ENCODE measurements at places on chromosomes 3 and 15.
A peak's percentile ranks its signal among the peaks of the same experiment; 100 is the strongest.

- H3K27me3 ChIP-seq, result no peaks in the 10 kb centered on the region
- H3K27ac ChIP-seq, result no peak overlapping the region
- no peak for DNase-seq
- no peak overlapping the region for H3K4me3 ChIP-seq
- no peaks in the 10 kb centered on the region for H3K36me3 ChIP-seq
These were observed 405.7 kb downstream of the LSAMP start for GRCh38 chr3:116039651-116039985.

GRCh38 chr3:187002915-187003314 lies 72.6 kb downstream of the ST6GAL1 start:
- DNase-seq, result peak; percentile 8
- H3K36me3 ChIP-seq, result peaks cover 59% of the 10 kb centered on the region
- H3K4me1 ChIP-seq, result peaks cover 90% of the 10 kb centered on the region
- H3K27me3 ChIP-seq, result no peaks in the 10 kb centered on the region
- H3K4me3 ChIP-seq, result no peak overlapping the region

DNA sequence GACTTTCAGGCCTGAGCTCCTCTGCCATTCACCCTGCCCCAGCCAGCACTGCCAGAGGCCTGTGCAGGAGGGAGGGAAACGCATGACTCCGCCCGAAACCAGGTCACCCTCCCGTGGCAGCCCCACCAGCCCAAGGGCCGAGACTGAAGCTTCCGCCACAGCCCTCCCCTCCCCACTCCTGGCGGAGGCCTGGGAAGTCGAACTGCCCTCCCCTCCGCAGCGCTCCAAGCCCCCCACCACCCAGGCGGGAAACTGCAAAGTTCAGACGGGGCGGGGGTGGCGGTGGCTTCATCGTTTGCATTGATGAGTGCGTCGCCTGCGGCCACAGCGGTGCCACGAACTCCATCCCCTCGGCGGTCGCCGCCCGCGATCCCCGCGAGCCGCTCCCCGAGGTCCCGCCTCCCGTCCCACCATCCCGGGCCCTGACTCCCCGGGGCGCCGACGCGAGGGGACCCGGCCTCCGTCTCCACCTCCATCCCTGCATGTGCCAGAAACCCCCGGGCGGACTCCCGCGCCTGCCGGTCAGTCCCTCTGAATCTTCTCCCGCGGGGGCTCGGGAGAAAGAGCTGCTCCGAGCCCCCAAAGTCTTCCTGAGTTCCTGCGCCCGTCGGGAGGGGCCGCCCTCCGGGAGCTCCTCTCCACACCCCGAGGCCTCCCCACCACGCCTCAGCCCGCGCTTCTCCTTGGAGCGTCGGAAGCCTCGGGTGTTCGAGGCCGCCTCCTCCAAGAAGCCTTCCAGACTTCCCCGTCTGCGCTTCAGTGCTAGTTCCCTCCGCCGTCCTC lies 698 bp downstream of the MELTF start:
- no peaks in the 10 kb centered on the region for H3K4me1 ChIP-seq
- no peak for DNase-seq
- H3K27ac ChIP-seq, result no peak overlapping the region
- no peaks in the 10 kb centered on the region for H3K36me3 ChIP-seq

DNA sequence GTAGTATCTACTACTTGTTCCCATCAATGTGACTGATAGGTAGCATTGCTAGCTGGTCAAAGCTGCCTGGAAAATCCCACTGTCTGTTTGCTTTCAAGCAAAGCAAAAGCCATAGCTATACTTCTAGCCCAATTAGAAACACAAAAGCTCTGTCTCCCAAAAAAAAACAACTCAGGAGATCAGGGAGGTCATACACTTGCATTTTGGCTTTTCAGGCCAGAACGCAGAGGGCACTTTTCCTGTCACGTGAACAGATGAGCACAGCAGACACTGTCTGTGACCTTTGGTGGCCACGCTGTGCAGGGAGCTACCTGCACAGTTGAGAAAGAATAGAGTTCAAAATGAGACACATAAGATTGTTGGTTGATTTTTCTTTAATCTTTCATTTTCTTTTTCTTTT lies 441.7 kb upstream of the PDZRN3 start:
- no peaks in the 10 kb centered on the region for H3K27me3 ChIP-seq
- DNase-seq, result no peak
- H3K36me3 ChIP-seq, result no peaks in the 10 kb centered on the region
- no peaks in the 10 kb centered on the region for H3K4me1 ChIP-seq

All from activated T-helper 1 cell treated with anti-CD3 and anti-CD28 coated beads, Interleukin-12 subunit alpha, Interleukin-12 subunit beta, Interleukin-2, Interleukin-4 antibody, amounts not matched to agents 30 ng/mL and 10 ng/mL and 1 ng/mL, durations not matched to agents 14 hours and 24 hours and 36 hours (primary cell).